ENCODE measurements at places on chromosomes 12 and 14.

GRCh38 chr12:115794659-115795081, 482.8 kb downstream of the MED13L start:
- no peak for DNase-seq

GRCh38 chr14:54010981-54011380, 54.4 kb upstream of the BMP4 start:
- DNase-seq = no peak

GRCh38 chr12:109289551-109289950, 19.5 kb downstream of the FOXN4 start:
- no peak for DNase-seq

DNA sequence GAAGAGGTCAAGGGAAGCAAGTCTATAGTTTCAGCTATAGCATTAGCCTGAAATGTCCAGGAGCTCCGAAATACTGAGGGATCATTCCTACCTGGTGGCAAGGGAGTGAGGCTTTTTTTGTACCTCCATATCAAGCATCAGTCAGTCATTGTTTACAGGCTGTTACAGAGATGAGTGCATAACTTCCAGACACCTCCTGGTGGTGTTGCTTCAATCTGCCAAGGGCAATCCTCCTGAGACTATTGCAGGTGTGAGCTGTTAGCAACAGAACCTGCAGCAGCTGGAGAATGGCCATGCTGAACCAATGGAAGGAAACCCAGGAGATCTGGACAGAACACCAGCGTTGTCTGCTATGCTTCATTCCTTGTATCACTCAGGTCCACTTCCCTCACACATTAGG, 80.0 kb upstream of the SLC8A3 start:
- no peak for DNase-seq

DNA sequence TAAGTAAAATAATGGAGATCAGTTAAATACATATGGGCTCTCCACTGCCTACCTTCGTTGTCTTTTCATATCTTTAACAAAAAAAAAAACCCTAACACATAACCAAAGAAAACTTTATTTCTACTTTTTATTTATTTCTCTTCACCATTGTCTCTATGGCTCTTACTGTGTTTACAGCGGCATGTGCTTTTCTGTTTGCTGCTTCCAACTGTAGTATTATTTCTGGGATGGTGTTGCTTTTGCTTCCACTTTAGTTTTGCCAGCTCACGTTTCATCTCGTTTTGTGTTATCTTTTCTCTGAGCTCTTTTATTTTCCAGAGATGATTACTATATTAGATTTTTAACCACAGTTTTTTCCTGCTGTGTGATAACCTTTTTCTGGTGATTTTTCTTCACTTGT, 46.1 kb downstream of the KTN1 start:
- no peak for DNase-seq

GRCh38 chr12:15227004-15227679, 5.9 kb upstream of the RERG start:
- DNase-seq = no peak

- DNase-seq = no peak
Observed at GRCh38 chr14:96754162-96754844, 42.9 kb upstream of the VRK1 start.

GRCh38 chr14:83467811-83468210, 1934.2 kb upstream of the SEL1L start:
- no peak for DNase-seq

DNA sequence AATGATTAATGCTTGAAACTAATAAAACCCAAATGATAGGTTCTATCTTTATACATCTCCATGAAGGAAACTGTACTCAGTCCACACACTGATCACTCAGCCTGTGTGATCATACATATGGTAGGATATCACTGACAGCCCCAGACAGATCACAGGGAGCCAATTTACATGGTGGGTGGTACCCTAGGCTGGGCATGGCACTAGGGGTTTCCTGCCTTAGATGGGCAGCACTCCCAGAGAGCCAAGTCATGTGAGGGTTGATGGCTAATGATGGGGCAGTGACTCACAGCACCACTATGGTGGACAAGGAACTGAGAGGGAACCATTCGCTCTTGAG, 89.6 kb upstream of the PTPRR start:
- no peak for DNase-seq

DNA sequence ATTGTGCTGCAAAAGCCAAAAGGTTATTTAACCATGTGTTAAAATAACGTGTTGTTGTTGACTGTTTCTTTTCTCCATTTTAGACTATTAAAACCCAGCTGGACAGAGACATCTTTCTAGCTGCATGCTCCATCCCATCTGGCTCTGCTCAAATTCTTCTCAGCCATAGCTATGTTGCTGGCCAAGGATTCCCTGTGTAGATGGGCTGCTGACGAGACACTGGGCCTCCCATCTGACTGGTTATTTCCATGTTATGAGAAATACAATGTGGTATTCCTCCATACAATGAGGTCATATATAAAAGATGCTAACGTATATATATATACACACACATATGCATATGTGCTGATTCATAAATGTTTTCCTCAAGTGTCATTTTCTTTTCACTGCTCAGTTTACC, 30.1 kb downstream of the MED13L start:
- DNase-seq = no peak

GRCh38 chr12:88600272-88600671, 20.0 kb upstream of the KITLG start:
- DNase-seq = no peak

DNA sequence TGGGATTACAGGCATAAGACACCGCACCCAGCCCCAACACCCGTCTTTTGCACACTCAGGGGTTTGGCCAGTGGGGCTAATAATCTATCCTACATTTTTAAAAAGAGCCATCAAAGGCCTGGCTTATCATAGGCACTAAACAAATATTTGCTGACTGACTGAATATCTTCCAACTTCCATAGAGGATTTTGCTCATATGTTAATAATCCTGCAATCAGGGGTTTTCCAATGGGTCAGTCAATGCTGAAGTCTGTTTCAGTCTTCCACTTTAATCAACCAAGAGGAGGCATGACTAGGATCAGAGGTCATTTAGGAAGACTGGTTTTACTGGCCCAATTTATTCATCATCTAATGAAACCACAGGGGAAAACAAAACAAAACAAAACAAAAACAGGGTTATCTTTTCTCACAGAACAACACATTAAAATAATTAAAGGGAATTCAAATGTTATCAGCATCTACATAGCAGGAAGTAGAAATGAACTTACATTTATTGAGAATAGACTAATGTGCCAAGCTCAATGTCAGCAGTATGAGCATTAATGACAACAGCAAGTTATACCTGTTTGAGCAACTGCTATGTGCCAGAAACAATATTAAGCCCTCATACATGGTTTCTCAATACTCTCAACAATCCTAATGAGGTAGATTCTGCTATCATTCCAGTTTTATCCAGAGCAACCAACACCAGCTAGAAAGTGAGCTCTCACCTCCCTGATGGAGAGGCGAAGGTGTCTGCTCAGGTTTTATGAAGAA, 372.2 kb downstream of the EGLN3 start:
- no peak for DNase-seq

DNA sequence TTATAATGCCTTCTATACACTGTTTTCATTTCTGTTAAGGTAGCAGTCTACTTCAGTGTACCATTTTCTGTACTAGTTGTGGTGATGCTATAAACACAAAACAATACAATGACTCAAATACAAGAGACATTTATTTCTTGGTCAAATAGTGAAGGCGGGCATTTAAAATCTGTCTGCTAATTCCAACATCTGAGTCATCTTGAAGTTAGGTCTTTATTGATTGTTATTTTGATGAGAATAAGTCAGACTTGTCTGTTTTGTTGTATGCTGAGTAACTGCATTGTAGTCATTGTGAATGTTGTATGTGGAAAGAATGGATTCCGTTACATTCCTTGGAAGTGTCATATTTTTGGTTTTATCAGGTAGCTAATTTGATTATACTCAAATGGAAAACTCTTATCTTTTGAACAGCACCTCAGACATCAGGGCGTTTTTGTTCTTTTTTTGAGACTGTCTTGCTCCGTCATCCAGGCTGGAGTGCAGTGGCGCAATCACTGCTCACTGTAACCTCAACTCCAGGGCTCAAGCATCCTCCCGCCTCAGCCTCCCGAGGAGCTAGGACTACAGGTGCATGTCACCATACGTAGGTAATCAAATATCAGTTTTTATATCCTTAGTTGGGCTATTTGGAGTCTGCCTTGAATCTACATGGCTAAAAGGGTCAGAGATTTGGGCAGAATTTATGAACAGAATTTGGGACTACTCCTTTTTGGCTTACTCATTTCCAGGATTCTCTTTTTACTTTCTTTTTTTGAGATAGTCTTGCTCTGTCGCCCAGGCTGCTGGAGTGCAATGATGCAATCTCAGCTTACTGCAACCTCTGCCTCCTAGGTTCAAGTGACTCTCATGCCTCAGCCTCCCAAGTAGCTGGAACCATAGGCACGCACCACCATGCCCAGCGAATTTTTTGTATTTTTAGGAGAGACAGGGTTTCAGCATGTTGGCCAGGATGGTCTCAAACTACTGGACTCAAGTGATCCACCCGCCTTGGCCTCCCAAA, 56.8 kb downstream of the PAPLN start:
- no peak for DNase-seq

DNA sequence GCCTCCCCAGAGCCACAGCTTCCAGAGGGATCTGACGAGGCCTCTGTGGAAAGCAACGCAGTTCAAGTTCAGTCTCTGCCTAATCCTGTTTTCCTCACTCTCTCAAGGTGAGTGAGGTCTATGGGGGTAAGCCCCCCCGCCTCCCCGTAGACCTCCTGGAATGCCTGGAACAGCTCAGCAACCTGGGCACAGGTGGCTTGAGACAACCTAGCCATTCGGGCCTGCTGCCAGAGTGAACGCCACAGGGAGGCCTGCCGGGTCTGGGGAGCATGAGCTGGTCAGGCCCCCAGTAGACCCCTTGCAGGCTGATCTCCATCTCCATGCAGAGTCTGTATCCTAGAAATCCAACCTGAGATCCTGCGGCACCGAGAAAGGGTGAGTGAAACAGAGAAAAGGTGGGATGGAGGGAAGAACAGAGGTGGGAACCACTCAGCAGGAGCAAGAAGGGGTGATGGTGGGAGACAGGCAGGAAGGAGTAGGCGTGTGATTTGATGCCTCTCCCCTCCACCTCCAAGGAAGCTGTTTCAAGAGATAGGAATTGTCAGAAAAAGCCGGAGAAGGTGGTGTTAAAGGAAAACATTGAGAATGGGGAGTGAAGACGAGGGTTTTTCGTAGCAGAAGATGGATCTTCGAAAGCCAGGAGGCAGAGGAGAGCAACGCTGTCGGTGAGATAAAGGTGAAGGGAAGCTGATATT, 123.1 kb upstream of the PRMT8 start:
- DNase-seq = no peak

- DNase-seq = no peak
Observed at GRCh38 chr12:107884769-107885694, 110.5 kb downstream of the ASCL4 start.

- DNase-seq = no peak
Observed at GRCh38 chr14:20807304-20808161, 4.9 kb upstream of the RNASE1 start.

DNA sequence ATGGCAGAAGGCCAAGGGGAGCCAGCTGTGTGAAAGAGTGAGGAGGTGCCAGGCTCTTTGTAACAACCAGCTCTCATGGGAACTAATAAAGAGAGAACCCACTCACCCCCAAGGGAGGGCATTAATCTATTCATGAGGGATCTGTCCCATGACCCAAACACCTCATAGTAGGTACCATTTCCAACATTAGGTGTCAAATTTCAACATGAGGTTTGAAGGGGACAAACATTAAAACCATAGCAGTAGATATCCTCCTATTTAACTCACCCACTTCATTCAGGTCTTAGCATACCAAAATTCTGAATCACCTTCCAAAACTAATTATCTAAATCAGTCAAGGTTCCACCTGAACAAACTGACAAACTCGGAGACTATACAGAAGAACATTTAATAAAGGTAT, 75.3 kb downstream of the PPFIA2 start:
- no peak for DNase-seq

GRCh38 chr14:70320294-70320693, 39.2 kb downstream of the COX16 start:
- no peak for DNase-seq

- no peak for DNase-seq
Observed at GRCh38 chr12:90390947-90391346, 564.0 kb downstream of the CCER1 start.

- no peak for DNase-seq
Observed at GRCh38 chr14:89773644-89774316, 180.8 kb downstream of the EFCAB11 start.

- DNase-seq = no peak
Observed at GRCh38 chr12:132099739-132100138, 44.4 kb downstream of the DDX51 start.

DNA sequence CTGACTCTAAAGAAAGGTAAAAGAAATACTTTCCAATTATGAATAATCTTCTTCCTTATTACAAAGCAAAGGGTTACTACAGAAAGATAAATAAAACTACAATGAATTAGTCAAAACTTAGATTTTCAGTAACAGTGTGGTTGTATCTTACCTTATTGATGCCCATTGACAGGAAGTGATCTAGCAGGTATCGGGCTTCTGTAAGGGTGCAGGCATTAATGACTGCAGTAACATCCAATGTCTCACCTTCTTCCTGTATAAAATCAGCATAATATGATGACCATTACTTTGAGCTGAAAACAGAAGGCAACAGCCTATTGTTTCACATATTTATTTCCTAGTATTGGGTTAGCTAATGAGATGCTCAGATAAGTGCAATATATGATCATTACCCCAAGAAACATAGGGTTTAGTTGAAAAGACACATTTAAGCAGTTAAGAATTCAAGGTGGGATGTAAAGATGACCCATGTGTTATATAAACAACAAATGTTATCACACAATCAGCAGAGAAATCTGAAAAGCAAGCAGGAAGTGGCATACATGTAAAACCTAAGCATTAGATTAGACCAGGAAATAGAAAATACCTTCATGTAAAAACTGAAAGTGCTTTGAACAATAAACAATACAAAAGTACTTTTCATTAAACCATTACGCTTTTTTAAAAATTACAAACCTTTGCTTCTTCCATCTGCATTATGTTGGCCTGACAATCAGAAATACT, 111.2 kb downstream of the KIF21A start:
- DNase-seq = no peak

- no peak for DNase-seq
Observed at GRCh38 chr14:89574420-89574819, 157.4 kb upstream of the FOXN3 start.

GRCh38 chr14:102545461-102546265, 36.1 kb upstream of the ANKRD9 start:
- no peak for DNase-seq
